Heart right ventricle (tissue), 16 donors: ENCODE measurements at places on chromosomes 13 and 19. TPM values are rescaled to one million over a fixed set of nuclear protein-coding genes. Genes with fewer than 3 reads are reported as not detected.

The LILRA2 gene
- total RNA-seq = 0.57 TPM

The WTIP gene
- 20.2 TPM for total RNA-seq

The CEACAM8 gene
- 0.15 TPM for total RNA-seq

The ZBTB7A gene
- 23.6 TPM for total RNA-seq

DNA sequence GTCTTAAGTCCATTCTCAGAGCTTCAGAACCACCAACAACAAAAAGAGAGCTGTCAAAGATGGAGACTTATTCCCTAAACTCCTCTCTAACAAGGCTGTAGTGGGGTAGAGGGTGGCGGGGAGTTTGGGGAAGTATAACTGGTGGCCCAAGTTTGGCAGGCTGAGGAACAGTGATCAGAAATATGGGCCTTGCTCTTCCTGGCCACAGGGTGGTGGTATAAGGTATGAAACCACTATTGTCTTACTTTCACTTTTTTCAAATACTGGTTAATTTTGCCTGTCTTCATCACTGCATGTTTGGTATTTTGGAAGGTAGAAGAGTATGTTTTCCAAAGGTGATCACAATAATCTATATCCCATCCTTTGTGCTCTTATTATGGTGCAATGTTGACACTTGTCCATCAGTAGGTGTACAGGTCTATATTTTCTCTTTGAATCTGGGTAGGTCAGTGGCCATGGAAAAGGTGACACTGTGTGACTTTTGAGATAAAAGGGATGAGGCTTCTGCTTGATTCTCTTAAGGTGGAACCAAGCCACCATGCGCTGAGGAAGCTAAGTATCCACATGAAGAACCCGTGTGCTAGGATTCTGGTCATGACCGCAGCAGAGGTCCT lies 23.2 kb upstream of the GPC5 start:
- H3K36me3 ChIP-seq = no peaks in the 10 kb centered on the region
- DNase-seq = no peak
- H3K27ac ChIP-seq = no peak overlapping the region
- H3K4me1 ChIP-seq = no peaks in the 10 kb centered on the region
- H3K27me3 ChIP-seq = no peaks in the 10 kb centered on the region

DNA sequence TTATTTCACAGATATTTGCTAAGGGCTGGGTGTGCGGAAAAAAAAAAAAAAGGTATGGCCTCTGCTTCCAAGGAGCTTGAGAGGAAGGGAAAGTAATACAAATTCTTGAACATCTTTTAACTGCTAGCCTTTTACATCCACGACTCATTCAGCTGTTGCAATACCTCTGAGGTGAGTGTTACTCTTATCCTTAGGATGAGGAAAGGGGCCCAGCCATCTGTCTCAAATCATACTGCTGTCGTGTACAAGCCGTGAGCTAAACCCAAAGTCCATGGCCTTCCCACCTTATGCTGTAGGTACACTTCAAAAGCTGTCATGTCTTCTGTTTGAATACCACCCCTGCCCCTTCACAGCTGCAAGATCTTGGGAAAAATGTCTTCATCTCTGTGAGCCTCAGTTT lies 146.8 kb downstream of the KCNRG start:
- no peak for DNase-seq
- H3K27ac ChIP-seq = no peak overlapping the region
- no peak overlapping the region for H3K4me3 ChIP-seq
- H3K4me1 ChIP-seq = peaks cover 33% of the 10 kb centered on the region
- H3K27me3 ChIP-seq = no peaks in the 10 kb centered on the region
- no peaks in the 10 kb centered on the region for H3K36me3 ChIP-seq

DNA sequence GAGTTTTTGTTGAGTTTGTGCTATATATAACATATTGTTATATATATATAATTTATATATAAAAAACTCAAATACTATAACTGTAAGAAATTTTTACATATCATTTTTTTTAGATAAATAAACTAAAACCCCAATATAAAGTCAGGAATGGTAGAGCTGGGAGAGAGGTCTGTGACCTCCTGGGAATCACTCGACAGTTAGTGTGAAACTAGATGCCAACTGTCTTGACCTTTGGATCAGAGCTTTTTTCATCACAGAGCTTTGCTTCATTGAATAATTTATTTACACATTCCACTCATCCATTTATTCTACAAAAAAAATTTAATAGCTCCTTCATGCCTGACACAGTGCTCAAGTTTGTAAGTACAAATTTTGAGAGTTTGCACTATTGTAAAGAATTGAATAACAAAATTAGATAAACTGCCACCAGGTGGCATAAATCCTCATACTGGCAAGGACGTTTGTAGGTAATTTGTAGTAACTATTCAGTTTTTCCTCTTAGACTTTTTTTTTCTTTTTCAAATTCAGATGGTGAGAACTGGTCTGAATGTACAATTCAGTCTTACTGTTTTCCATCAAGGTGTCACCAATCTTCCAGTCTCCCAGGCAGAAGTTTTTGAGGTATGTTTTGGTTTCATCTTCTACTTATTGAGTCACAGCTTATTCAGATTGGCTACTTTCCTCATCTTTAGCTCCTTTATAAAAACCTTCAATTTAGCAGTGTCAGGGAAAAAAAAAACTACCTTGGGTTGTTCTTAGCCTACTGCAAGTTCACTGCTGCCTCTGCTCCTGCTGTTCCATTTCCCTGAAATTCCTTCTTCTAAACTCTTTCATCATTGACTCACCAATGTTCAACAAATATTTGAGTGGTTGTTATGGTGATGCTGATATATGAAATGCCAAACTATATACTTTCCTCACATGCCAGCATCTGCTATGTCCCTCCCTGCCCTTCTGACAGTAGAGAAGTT lies 28.7 kb downstream of the LACC1 start:
- H3K27ac ChIP-seq = no peak overlapping the region
- H3K4me1 ChIP-seq = peaks cover 11% of the 10 kb centered on the region
- H3K4me3 ChIP-seq = no peak overlapping the region
- H3K36me3 ChIP-seq = no peaks in the 10 kb centered on the region
- DNase-seq = no peak

- peaks cover 18% of the 10 kb centered on the region for H3K27me3 ChIP-seq
These were observed 212 bp downstream of the FFAR1 start for GRCh38 chr19:35347930-35348298.
